ENCODE measurements at places on chromosomes 16 and 17.
A peak's percentile ranks its signal among the peaks of the same experiment; 100 is the strongest.

DNA sequence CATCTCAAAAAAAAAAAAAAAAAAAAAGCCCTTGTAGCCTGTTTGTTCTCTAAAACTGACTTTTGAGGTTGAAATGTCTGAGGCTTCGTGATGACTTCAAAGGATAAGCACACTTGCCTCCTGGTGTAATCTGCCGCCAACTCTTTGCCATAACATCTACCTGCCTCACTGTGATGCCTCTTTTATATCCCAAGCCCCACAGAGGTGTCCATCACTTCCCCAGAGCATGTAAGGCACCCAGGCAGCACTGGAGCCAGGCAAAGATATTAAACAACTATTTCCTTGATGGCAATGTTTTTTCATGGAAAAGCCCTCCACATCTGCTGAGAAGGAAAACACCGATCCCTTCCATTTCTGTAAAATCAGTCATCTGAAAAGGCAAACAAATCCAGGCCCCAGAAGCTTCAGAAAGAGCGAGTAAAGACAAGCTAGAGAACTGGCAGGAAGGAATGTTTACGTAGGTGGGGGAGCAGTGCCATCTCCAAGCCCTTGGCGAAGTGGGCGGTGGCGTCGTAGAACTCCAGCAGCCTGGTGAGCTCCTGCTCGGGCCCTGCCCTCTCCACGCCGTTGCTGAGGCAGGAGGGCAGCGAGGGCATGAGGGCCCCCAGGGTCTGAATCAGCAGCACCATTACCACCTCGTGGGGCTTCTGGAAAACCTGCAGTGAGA, 28.6 kb downstream of the COG7 start:
- DNase-seq: no peak

- no peak for DNase-seq
These were observed 21.3 kb downstream of the B9D1 start for GRCh38 chr17:19341211-19341631.

GRCh38 chr17:34651402-34651811, 72.0 kb downstream of the TMEM132E start:
- DNase-seq: no peak

DNA sequence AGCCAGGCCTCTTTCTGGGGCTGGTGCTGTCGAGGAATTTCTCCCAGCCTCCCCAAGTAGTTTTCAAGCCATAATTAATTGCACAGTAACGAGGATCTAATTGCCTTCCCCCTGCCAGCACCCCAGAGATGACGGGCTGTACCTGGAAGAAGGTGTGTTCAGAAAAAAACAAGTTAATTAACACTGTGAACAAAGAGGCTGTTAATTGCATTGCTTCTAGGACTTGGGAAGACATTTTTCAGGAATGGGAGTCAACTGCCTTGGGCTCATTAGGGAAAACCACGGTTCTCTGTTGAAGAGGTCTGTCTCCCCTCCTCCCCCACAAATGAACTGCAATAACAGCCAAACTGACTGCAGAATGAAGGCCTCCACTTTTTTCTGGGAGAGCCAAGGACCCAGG, 176.7 kb downstream of the CCT6B start:
- no peak for DNase-seq

- no peak for DNase-seq
These were observed 80.8 kb downstream of the CYLD start for GRCh38 chr16:50822671-50823070.

DNA sequence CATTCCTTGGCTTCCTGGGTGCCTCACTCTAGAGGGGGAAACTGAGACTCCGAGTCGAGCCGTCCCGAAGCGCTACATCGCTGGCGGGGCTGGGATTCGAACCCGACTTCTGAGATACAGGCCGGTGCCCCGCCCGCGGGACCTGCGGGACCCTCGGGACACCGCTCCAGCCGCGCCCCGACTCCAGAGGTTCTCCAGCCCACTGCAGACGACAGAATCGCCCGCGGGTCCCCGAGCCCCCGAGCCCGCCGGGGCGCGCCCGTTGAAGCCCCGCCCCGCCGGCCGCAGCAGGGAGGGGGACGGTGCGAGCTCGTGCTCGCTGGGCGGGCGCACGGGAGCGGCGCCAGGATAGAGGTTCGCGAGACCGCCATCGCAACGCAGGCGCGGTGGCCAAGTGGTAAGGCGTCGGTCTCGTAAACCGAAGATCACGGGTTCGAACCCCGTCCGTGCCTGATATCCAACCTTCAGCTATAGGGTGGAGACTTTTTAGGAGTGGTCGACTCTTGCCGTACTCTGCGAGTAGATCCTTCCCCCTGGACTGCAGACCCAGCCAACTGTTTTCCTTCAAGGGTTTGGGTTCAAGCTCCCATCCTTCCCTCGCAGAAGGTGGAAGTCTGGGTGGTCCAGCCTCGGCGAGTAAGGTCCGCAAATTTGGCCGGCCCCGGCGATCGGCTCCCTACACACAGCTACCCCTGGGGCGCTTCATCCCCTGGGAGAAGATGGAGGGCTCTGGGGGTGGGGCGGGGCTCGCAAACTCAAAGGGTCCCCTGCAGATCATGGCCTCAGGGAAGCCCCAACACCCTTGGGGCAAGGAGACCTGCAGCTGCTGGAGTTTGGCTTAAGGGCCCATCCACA, 214.6 kb downstream of the MRTFB start:
- peak; percentile 93 for DNase-seq

DNA sequence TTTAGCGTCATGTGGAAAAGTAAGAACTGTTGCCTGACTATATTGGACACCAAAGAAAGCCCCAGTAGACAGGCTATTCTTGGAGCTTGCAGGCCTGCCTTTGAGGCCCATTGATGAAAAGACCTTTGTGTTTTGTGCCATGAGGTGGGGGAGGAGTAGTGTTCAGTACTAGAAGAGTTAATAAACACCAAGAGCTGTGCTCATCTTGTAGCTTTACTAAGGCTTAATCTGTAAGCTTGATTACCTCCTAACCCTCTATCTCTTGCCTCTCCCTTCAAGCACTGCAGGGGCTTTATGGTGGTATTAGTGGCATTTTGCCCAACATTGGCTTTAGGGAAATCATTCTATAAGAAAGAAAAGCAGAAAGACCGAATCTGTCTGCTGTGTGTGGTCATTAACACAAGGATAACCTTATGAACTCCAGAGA, 220.2 kb upstream of the TBX2 start:
- no peak for DNase-seq

DNA sequence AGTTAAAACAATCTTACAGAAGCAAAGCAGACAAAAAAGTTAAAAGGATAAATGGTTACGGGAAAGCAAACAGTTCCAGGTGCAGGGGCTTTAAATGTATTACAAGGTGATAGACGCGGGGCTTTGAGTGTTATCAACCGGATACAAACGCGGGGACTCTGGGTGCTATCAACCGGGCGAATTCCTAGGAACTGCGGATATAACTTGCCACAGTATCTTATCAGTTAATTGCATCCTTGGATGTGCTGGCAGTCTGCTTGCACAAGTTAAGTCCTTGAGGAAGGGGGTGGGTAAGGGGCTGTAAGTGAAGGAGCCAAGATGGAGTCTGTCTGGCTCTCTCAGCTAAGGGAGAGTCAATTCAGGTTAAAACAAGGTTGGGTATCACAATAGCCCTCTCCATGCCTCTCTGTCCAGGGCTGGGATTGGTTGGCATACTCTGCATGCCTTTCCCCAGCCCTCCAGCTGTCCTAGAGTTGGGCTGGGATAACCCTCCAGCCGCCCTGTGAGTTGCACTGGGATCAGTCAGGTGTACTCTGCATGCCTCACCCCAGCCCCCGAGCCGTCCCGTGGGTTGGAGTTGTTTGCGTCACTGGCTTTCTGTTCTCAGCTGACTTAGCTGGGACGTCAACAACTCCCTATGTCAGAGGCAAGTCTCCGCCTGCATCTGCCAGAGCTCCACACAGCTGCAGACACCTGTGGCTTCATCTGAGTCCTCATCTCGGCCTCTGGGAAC, 40.9 kb downstream of the TMEM235 start:
- peak; percentile 72 for DNase-seq

GRCh38 chr17:57948169-57948554, 7.0 kb downstream of the CUEDC1 start:
- no peak for DNase-seq

DNA sequence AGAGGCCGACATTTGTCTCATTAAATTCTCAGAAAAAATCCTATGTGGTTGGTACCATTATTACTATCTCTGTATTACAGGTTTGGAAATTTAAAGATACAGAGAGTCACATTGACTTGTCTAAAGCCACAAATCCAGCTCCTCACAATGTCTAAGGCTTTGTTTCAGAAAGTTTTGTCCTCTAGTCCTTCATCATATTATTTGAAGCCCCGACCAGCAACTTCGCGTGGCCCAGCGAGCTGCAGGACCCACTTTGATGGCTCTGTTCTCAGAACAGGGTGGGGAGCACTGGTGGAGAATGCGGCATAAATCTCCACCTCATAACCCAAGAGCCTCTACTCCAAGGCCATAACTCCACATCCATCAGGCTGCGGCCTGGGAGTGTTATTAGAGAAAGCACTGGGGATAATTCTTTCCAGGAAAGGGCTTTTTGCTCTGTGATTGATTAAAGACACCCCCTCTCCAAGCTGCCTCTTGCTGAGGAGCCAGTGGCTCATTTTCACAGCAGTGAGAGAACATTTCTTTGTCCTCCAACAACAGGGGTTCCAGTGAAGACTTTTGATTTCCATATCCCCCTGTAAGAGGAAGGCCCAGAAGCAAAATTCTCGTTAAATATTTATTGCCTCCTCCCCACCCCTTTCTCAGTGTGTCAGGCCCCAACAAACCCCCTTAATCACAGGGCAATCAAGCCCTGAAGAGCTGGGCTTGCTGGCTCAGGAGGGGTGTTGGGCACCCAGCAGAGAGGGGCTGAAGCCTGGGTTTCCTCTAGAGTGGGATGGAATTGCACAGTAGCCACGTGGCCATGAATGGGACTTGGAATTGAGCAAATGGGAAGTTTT, 113.7 kb upstream of the CDH11 start:
- no peak for DNase-seq

GRCh38 chr16:60204181-60204580, 1470.1 kb upstream of the GOT2 start:
- DNase-seq: no peak

DNA sequence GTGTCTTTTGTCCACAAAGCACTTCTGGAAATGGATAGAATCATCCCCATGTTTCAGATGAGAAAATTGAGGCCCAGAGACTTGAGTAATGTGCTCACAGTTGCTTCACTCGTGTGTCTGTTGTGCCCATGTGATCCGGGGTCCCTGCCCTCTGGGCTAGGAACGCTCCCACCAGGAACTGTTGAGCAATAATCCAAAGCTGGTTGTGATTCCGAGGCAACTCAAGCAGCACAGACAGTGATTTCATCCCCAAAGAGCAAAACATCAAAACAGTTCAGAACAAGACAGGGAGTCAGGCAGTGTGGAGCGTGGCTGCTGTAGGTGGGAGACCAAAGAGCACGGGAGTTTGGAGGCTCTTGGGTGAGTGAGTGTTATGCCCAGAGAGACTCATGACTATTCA, 205.0 kb upstream of the ASIC2 start:
- no peak for DNase-seq

DNA sequence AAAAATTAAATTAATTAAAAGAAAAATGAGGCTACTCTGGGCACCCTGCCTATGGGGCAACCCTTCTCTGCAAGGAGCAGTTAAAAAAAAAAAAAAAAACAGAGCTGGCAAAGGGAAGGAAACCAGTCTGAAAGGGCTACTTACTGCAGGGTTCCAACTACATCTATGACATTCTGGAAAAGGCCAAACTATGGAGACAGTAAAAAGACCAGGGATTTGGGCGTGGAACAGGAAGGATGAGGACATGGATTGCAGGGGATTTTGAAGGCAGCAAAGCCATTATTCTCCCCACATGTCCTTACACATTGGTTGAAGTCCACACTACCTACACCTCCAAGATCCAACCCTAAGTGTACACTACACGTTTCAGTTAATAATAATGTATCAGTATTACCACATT, 4.6 kb downstream of the RPH3AL start:
- DNase-seq: no peak

DNA sequence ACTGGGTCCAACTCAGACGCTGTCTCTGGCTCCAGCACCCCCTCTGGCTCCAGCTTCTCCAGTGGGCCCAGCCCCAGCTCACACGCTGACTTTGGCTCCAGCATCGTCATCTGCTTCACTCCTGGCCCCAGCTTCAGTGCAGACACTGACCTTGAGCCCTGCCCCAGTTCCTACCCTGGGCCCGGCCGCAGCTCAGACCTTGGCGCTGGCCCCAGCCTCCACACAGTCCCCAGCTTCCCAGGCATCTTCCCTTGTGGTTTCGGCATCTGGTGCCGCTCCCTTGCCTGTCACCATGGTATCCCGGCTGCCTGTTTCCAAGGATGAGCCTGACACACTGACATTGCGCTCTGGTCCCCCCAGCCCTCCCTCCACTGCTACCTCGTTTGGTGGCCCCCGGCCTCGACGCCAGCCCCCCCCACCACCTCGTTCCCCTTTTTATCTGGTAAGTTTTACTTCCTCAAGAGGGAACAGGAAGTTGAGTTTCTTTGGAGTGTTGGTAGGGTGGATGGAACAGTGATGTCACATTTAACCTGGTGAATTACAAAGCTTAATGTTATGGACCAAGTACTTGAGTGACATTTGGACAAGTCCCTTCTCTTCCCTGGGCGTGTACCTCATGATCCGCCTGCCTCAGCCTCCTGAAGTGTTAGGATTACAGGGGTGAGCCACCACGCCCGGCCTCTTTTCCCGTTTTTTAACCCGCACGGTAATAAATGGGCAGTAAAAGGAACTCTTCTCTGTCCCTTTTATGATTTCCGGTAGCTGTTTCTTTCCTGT, 23.4 kb upstream of the PHKG2 start:
- DNase-seq: no peak

DNA sequence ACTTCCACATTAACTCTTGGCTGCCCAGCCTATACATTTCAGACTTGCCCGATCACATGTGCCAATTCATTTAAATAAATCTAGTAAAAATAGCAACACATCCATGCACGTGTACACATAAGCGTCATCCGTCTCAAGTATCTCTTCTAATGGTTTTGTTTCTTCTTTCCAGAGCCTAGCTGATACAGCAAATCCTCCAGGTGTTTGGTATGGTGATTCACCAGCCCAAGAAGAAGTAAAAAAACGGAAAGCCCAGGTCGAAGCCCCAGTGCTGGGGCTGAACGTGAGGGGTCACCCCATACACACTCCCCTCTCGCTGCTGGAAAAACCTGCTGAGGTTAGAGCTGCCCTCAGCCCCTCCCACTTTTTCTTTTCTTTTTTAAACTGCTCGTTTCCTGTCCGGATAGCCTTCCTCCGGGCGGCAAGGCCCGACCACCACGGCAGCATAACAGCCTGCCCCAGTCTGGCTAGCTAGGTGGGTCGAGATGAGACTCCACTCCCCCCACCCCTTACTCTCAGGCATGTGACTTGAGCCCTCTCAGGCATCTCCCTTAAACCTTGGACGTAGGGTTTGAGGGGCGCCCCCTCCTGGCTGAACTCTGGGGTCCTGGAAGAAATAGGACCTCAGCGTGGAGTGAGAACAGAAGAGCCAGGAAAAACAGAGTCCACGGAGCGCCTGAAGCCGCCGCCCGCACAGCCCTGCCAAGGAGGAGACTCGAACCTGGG, 13.9 kb upstream of the OR1F1 start:
- no peak for DNase-seq

Data from CD4-positive, alpha-beta T cell treated with Interleukin-6 for 4 hours (primary cell).